ENCODE measurements at places on chromosomes 7 and 10.

GRCh38 chr10:73848821-73849489 is 25.4 kb downstream of the CAMK2G start:
- DNase-seq: peak; percentile 65

GRCh38 chr10:90912174-90912573 is 8.7 kb downstream of the ANKRD1 start:
- peak; percentile 2 for DNase-seq

- no peak for DNase-seq
Measured at GRCh38 chr10:12388671-12389070, 39.3 kb downstream of the CAMK1D start.

DNA sequence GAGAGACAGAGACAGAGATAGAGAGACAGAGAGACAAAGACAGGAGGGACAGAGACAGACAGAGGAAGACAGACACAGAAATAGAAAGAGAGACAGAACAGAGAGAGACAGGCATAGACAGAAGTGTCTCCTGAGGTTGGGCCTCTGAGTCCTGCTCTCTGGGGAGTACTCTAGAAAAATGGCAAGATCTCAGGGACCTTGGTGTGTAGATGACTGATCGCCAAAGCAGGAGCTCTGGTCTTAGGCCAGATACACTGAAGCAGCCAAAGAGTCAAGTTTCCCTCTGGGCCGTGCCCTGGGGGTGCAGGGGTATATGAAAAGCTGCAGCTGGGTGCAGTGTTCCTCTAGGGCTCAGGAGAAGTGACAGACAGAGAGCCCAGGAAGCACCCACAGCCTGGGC is 176.6 kb upstream of the TNS3 start:
- DNase-seq: no peak

DNA sequence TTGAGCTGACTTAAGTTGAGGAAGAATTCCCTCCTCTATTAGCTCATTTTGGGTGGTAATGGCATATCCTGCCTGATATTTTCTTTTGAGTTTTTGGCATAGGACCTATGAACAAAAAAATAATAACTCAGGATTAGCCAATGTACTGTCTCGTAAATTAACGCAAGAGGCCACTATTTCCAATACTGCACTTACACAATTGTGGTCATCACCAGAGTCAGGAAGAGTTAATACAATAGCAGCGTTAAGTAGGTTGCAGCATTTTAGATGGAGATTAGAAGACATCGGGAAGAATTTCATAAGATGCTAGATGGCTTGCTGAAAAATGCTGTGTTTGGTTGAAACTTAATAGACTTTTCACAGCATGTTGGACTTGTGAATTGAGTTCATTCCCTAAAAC is 36.4 kb downstream of the ANTXRL start:
- no peak for DNase-seq

- no peak for DNase-seq
Measured at GRCh38 chr10:99621454-99622251, 1.4 kb upstream of the SLC25A28 start.

DNA sequence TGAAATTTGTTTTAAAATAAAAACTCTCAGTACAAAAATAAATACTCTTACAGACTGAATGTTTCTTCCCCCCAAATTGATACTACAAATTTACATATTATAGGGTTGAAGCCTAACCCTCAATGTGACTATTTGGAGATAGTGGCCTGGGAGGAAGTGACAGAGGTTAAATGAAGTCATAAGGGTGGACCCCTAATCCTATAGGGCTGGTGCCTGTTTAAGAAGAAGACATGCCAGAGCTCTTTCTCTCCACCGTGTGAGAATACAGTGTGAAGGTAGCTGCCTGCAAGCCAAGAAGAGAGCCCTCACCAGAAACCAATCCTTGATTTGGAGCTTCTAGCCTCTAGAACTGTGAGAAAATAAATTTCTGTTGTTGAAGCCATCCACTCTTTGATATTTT is 67.6 kb downstream of the MCU start:
- DNase-seq: no peak

- DNase-seq: no peak
Measured at GRCh38 chr7:25541094-25541821, 313.0 kb upstream of the NPVF start.

DNA sequence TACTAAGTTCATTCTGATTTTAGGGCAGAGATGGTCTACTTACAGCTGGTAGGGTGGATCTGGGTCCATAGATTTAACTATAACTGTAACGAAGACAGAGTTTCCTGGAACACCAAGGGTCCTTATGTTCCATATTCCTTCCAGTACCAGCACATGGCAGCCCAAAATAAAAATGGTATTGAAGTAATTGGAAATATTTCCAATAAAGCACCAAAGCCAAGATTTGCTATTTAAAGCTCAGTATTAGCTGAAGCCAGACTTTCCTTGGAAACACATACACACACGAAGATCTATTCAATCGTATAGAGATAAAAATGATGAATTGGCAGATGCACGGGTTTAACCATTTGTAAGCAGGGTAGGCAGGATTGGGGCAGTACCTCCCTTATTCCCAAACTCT is 289.1 kb upstream of the SORCS1 start:
- no peak for DNase-seq

DNA sequence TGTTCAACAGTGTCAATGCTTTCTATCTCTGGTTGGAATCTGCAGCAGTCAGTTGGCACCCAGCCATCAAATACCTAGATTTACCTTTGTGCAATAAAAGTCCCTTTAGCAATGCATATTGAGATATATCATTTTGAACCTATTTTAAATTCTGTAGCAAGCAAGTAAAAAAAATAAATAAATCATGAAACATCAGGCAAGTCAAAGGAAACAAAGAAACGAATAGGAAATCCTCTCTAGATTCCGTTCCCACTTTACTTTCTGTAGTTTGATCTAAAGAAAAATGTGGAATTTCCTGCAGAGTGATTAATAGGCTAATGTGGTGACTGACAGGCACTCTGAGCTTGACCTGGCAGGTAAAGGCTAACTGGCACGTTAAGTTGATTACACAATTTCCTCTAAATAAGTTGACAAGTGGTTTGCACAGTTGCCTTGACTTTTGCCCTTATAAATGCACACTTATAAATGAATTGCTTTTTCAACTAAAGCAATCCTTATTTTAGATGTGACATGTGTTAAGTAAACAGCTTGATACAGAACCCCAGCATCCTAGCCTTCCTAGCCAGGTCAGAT is 208.1 kb upstream of the TCF7L2 start:
- DNase-seq: no peak

DNA sequence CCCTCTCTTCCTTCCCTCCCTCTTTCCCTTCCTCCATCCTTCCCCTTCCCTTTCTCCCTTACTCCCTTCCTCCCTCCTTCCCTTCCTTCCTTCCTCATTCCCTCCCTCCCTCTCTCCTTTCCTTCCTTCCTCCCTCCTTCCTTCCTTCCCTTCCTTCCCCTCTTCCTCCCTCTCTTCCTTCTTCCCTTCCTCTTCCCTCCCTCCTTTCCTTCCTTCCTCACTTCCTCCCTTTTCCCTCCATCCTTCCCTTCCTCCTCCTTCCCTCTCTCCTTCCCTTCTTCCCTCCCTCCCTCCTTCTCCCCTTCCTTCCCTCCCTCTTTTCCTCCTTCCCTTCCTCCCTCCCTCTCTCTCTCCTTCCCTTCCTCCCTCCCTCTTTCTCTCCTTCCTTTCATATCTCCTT is 12.7 kb upstream of the SLC18A2 start:
- DNase-seq: no peak

DNA sequence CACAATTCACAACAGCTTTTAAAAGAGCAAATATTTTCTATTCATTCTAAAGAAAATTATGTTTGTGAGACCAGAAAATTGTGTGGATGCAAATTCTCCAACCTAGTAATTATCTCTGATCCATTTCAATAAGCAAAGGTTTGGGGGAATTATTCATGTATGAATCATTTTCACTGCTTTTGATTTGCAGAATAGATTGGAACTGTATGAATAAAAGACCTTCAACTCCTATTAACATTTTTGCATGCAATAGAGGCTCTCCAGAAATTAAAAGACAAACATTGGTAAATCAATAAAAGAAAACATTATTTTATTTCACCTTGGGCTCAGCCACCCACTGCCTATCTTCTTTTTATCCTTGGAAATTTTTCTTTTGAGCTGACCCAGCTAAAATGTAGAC is 43.5 kb downstream of the FEZF1 start:
- DNase-seq: no peak

GRCh38 chr10:5581670-5582566 is 57.2 kb downstream of the CALML3 start:
- no peak for DNase-seq

DNA sequence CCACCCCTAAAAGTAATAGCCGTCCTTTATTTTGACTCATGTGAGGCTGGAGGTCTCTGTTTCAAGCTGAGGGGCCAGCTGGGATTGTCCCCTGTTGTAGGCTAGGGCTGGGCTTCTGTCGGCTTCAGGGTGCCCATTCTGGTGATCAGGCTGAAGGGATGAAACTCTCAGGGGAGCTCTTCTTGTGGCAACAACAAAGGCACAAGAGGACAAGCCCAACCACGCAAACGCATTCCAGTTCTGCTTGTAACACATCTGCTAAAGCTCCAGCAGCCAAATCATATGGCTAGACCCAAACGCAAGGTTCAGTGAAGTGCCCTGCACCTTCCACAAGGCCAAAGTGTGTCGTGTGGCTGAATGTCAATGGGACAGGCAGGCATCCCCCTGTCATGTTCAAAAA is 405.7 kb downstream of the INHBA start:
- no peak for DNase-seq

- peak; percentile 24 for DNase-seq
Measured at GRCh38 chr7:85510287-85510686, 323.4 kb upstream of the SEMA3D start.
